ENCODE measurements at places on chromosomes 11 and 22.

- H3K4me3 ChIP-seq: no peak overlapping the region
- peaks cover 29% of the 10 kb centered on the region for H3K36me3 ChIP-seq
- no peak for DNase-seq
- H3K27me3 ChIP-seq: no peaks in the 10 kb centered on the region
These were observed 60.8 kb downstream of the C11orf58 start for GRCh38 chr11:16799221-16799620.

DNA sequence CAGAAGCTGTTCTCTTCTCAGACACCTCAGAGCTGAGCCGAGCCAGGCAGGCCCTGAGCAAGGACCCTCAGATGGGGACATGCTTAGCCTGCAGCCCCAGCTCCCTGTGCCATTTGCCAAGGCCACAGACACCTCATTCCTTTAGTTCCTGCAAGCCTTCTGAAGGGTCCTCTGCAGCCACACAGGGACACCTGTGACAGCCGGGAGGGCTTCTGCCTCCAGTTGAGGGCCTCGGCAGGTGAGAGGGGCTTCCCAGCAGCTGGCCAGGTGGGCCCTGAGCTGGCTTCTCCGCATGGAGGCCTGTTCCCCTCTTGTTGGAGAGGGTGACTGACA lies 18.2 kb downstream of the INCENP start:
- peaks cover 80% of the 10 kb centered on the region for H3K36me3 ChIP-seq
- H3K27ac ChIP-seq: no peak overlapping the region
- DNase-seq: no peak
- no peaks in the 10 kb centered on the region for H3K4me1 ChIP-seq
- no peak overlapping the region for H3K4me3 ChIP-seq

DNA sequence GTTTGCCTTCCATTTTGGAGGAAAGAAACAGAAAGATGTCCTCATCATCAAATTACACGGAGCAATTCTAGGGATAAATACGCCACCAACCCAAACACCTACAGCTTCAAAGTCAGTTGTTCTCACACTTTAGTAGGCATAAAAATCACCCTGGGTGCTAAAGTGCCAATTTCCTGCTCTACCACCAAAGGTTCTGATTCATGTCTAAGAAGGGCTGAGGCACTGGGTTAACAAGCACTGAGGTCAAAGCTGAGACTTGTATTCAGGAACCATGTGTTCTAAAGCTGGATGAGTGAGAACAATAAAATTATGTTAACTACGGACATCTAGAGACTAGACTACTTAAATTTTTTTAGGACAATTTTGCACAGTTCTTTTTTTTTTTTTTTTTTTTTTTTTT lies 127.6 kb downstream of the MPPED2 start:
- H3K27me3 ChIP-seq: no peaks in the 10 kb centered on the region
- no peak overlapping the region for H3K27ac ChIP-seq
- no peaks in the 10 kb centered on the region for H3K36me3 ChIP-seq
- H3K4me3 ChIP-seq: no peak overlapping the region
- no peak for DNase-seq
- H3K4me1 ChIP-seq: peaks cover 37% of the 10 kb centered on the region

DNA sequence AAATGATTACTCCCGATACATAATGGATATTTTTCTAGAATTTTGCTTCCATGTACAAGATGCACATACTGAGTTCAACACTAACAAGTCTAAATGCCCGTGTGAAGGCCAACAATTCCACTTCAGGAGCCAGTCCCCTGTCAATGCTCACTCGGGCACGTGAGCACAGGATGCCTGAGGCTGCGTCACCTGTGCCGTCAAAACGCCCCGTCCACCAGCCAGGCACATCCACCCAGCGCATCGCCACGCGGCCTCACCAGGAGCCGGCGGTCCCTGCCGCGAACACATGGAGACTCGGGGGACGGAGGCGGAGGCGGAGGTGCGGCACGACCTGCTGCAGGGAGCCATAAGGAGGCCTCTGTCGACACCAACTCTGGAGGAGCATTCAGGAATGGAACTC lies 9.8 kb downstream of the TOLLIP start:
- no peak overlapping the region for H3K27ac ChIP-seq
- H3K4me1 ChIP-seq: peaks cover 21% of the 10 kb centered on the region
- no peak overlapping the region for H3K4me3 ChIP-seq
- H3K27me3 ChIP-seq: no peaks in the 10 kb centered on the region
- no peak for DNase-seq

DNA sequence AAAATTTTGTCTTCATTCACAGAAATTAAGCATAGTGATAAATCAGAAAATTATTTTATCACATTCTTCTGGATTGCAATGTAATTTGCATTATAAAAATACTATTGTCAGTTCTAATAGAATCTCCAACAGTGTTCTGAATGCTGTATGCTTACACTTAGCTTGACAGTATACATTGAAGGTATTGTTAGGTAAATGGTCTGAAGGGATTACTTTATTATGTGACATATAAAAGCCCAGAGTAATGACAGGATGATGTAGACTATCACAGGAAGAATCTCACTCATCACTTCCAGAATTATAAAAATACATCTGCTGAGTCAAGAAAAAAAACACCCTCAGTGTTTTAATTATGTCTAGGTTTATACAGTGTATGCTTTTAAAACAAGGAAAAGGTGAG lies 1532.5 kb upstream of the RAG2 start:
- H3K36me3 ChIP-seq: no peaks in the 10 kb centered on the region
- H3K27me3 ChIP-seq: no peaks in the 10 kb centered on the region
- no peaks in the 10 kb centered on the region for H3K4me1 ChIP-seq
- no peak overlapping the region for H3K27ac ChIP-seq

- peak overlapping the region; percentile 51 for H3K27ac ChIP-seq
- no peak overlapping the region for H3K4me3 ChIP-seq
- H3K4me1 ChIP-seq: peaks cover 39% of the 10 kb centered on the region
- peak; percentile 84 for DNase-seq
These were observed 14.5 kb upstream of the P4HA3 start for GRCh38 chr11:74325649-74326645.

- H3K4me1 ChIP-seq: peaks cover 10% of the 10 kb centered on the region
- no peak overlapping the region for H3K27ac ChIP-seq
- H3K27me3 ChIP-seq: peaks cover 36% of the 10 kb centered on the region
- no peak overlapping the region for H3K4me3 ChIP-seq
These were observed 4.8 kb upstream of the POU2F3 start for GRCh38 chr11:120235024-120235628.

DNA sequence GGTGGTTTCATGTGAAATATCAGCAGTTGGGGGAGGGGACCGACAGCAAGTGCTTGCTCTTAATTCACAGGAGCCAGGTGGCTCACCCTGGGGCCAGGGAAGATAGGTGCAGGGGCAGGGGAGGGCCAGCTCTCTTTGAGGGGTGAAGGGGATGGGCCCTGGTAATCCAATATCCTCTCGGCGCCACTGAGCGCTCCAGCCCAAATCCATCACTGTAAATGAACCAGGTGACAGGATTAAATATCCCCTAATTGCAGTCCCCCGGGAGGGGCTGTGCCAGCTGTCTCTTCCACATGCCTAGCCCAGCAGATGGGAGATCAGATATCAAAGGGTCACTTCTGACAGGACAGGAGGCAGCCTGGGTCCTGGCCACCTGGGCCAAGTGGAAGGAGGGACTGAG lies 531.8 kb upstream of the CADM1 start:
- no peak for DNase-seq
- H3K4me1 ChIP-seq: no peaks in the 10 kb centered on the region
- H3K27me3 ChIP-seq: no peaks in the 10 kb centered on the region
- no peak overlapping the region for H3K4me3 ChIP-seq

DNA sequence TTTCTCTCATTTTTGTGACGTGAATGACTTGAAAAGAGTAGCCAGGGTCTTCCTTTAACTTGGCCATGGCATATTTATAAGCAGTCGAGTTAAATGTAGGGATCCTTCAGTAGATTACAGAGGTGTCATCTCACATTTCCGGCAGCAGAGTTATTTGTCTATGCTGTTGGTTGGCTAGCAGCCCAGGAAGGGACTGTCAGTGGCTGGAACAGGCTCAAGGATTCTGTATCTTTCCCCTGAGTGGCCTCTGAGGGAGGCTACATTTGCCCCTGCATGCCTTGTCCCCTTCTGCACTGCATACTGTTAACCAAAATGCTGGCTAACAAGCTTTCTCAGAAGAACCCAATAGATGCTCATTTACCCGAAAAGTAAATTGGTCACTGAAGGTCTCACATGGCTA lies 187.6 kb downstream of the PGR start:
- no peaks in the 10 kb centered on the region for H3K27me3 ChIP-seq
- H3K36me3 ChIP-seq: peaks cover 6% of the 10 kb centered on the region
- H3K4me3 ChIP-seq: no peak overlapping the region
- no peak overlapping the region for H3K27ac ChIP-seq
- DNase-seq: peak; percentile 75

DNA sequence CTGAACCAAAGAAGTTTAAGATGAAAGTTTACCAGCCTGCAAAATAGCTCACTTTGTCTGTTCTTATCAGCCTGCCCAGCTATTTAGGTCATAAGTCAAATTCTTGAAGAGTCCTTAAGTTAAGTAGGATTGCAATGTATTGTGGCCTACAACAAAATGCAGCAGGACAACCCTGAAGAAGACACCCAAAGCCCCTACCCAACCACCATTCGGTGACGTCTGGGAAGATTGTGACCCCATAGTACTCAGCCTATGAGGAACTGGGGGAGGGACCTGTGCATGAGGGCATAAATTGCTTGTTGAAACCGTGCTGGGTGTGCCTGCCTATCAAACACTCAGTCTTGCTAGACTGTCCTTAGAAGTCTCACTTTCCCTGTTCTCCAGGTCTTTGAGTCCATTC lies 50.5 kb upstream of the FDX1 start:
- no peak for DNase-seq
- H3K4me1 ChIP-seq: peaks cover 7% of the 10 kb centered on the region
- H3K27ac ChIP-seq: no peak overlapping the region
- H3K4me3 ChIP-seq: no peak overlapping the region
- no peaks in the 10 kb centered on the region for H3K27me3 ChIP-seq

GRCh38 chr11:120052196-120052775 lies 85.6 kb downstream of the TRIM29 start:
- no peak for DNase-seq
- H3K27ac ChIP-seq: no peak overlapping the region
- no peak overlapping the region for H3K4me3 ChIP-seq
- H3K4me1 ChIP-seq: no peaks in the 10 kb centered on the region
- H3K27me3 ChIP-seq: no peaks in the 10 kb centered on the region
- no peaks in the 10 kb centered on the region for H3K36me3 ChIP-seq

- no peaks in the 10 kb centered on the region for H3K27me3 ChIP-seq
- no peaks in the 10 kb centered on the region for H3K4me1 ChIP-seq
- DNase-seq: no peak
These were observed 167.5 kb downstream of the KIRREL3 start for GRCh38 chr11:126833065-126833464.

- no peaks in the 10 kb centered on the region for H3K27me3 ChIP-seq
- H3K36me3 ChIP-seq: no peaks in the 10 kb centered on the region
- no peak overlapping the region for H3K4me3 ChIP-seq
These were observed 24.5 kb upstream of the CACNG2 start for GRCh38 chr22:36727927-36728488.

GRCh38 chr11:66715346-66716085 lies 13.5 kb downstream of the SPTBN2 start:
- DNase-seq: no peak
- H3K27me3 ChIP-seq: no peaks in the 10 kb centered on the region
- no peak overlapping the region for H3K4me3 ChIP-seq
- H3K36me3 ChIP-seq: no peaks in the 10 kb centered on the region
- H3K4me1 ChIP-seq: no peaks in the 10 kb centered on the region

DNA sequence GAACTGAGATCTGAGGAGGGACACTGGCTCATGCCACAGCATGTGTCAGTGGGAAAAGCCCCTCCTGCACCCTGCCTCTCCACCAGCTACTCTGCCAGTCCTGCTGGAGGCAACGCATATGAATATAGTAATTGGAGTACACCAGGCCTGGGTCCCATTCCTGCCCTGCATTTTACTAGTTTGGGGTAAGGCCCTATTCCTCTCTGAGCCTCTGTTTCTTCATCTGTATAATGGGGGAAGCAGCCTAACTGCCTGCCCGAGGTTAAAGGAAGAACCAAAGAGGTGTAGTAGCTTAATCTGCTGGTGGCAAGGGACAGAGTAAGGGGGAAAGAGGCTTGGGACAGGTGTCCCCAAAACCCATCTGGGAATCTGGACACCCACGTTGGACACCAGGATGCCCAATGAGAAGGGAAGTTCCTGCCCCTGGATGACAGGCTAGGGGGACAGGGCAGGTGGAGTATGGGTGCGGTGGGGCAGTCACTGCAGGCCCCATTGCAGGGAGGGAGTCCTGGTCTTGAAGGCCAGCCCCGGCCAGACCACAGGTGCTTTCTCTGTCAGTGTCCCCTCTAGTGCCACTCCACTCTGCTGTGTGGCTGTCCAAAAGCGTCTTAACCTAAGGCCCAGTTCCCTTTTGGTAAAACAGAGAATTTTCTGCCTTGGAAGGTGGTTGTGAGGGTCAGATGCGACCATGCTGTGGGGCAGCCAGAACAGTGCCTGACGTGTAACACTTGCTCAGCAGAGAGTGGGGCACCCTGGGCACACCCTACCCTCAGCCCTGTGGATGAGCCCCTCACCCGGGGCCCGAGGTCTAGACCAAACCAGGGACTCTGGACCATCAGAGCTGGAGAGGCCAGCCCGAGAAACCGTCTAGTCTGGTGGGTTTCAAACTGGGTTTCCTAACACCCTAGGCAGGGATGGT lies 11.5 kb downstream of the TSKU start:
- peaks cover 12% of the 10 kb centered on the region for H3K36me3 ChIP-seq
- no peaks in the 10 kb centered on the region for H3K27me3 ChIP-seq
- no peak overlapping the region for H3K4me3 ChIP-seq
- DNase-seq: no peak
- no peak overlapping the region for H3K27ac ChIP-seq

- H3K27me3 ChIP-seq: no peaks in the 10 kb centered on the region
- no peak for DNase-seq
- no peak overlapping the region for H3K4me3 ChIP-seq
- no peaks in the 10 kb centered on the region for H3K4me1 ChIP-seq
These were observed 973.6 kb upstream of the TENM4 start for GRCh38 chr11:80414181-80415165.

DNA sequence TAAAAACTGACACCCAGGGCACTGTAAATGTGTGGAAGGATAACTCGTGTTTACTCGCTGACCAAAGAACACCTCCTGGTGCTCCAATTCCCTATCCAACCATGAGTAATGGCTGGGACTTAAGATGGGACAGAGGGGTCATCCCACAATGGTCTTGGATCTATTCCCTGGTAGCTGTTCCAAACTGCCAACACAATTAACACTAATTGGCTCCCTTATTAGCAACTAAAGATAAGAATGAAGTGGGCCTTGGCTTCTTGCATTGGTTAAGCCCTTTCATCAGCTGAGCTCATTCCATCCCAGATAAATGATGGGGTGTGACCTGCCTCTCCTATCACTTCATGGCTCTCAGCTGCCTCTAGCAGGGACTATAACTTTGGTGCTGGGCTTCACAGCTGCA lies 1.5 kb upstream of the SIK3 start:
- H3K27me3 ChIP-seq: no peaks in the 10 kb centered on the region
- H3K4me3 ChIP-seq: no peak overlapping the region
- DNase-seq: no peak
- H3K4me1 ChIP-seq: peaks cover 40% of the 10 kb centered on the region
- peak overlapping the region; percentile 95 for H3K27ac ChIP-seq
- no peaks in the 10 kb centered on the region for H3K36me3 ChIP-seq

GRCh38 chr11:83666149-83666548 lies 380.0 kb upstream of the CCDC90B start:
- no peak for DNase-seq
- no peak overlapping the region for H3K27ac ChIP-seq
- H3K27me3 ChIP-seq: no peaks in the 10 kb centered on the region
- no peaks in the 10 kb centered on the region for H3K36me3 ChIP-seq
